ENCODE measurements at places on chromosomes 3 and 15. TPM values are rescaled to one million over a fixed set of nuclear protein-coding genes. Genes with fewer than 3 reads are reported as not detected.

GRCh38 chr3:71709908-71710511, 15.2 kb downstream of the EIF4E3 start:
- no peak for DNase-seq
- H3K27me3 ChIP-seq: no peaks in the 10 kb centered on the region
- peaks cover 75% of the 10 kb centered on the region for H3K4me1 ChIP-seq
- peaks cover 38% of the 10 kb centered on the region for H3K36me3 ChIP-seq
- H3K4me3 ChIP-seq: no peak overlapping the region

DNA sequence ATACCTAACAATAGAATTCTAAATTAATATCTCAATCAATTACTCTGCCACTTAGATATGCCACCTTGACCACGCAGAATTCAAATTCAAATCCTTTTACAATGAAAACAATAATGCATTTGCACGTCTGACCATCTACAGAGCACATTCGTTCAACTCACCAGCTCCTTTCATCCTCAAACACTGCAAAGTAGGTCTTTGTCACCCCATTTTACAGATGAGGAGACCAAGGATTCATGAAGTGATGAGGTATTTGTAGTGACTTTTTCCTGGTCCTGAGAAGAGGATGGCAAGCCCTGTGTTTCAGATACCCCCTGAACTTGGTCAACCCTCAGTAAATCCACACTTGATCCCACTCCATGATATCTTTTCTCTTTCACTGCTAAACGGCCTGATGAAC, 42.2 kb downstream of the HES1 start:
- H3K4me3 ChIP-seq: no peak overlapping the region
- H3K36me3 ChIP-seq: no peaks in the 10 kb centered on the region
- H3K4me1 ChIP-seq: peaks cover 3% of the 10 kb centered on the region
- H3K27me3 ChIP-seq: peaks cover 13% of the 10 kb centered on the region

GRCh38 chr3:52777959-52778805, 783 bp downstream of the ITIH1 start:
- DNase-seq: no peak
- H3K27me3 ChIP-seq: peaks cover 16% of the 10 kb centered on the region
- no peak overlapping the region for H3K4me3 ChIP-seq
- no peaks in the 10 kb centered on the region for H3K36me3 ChIP-seq
- peaks cover 4% of the 10 kb centered on the region for H3K4me1 ChIP-seq

DNA sequence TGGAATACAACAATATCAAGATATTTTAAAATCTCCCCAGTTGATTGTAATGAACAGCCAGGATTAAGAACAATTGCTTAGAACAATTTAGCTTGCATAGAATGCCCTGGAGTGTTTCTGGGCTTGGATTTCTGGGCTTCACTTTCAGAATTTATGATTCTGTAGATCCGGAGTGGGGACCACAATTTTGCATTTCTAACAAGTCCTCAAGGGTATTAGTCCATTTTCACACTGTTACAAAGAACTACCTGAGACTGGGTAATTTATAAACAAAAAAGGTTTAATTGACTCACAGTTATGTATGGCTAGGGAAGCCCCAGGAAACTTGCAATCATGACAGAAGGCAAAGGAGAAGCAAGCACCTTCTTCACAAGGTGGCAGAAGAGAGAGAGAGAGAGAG, 54.3 kb upstream of the MYRIP start:
- no peaks in the 10 kb centered on the region for H3K36me3 ChIP-seq
- H3K4me3 ChIP-seq: no peak overlapping the region
- H3K27ac ChIP-seq: no peak overlapping the region
- no peaks in the 10 kb centered on the region for H3K4me1 ChIP-seq

GRCh38 chr3:41833628-41834027, 128.3 kb downstream of the ULK4 start:
- no peak overlapping the region for H3K27ac ChIP-seq
- no peaks in the 10 kb centered on the region for H3K36me3 ChIP-seq
- no peak for DNase-seq
- no peak overlapping the region for H3K4me3 ChIP-seq

GRCh38 chr3:37506956-37507535, 332.7 kb upstream of the LRRFIP2 start:
- no peak for DNase-seq
- H3K4me1 ChIP-seq: peaks cover 20% of the 10 kb centered on the region
- no peaks in the 10 kb centered on the region for H3K36me3 ChIP-seq
- H3K4me3 ChIP-seq: no peak overlapping the region
- H3K27me3 ChIP-seq: peaks cover 28% of the 10 kb centered on the region

GRCh38 chr3:35772381-35773015, 133.2 kb downstream of the ARPP21 start:
- no peaks in the 10 kb centered on the region for H3K4me1 ChIP-seq
- no peak for DNase-seq
- H3K36me3 ChIP-seq: no peaks in the 10 kb centered on the region
- H3K27ac ChIP-seq: no peak overlapping the region

GRCh38 chr3:141236361-141236760, 4.7 kb downstream of the PXYLP1 start:
- no peak overlapping the region for H3K4me3 ChIP-seq
- peak; percentile 7 for DNase-seq
- peaks cover 43% of the 10 kb centered on the region for H3K36me3 ChIP-seq
- H3K27ac ChIP-seq: no peak overlapping the region

GRCh38 chr15:31344823-31345605, 18.4 kb downstream of the KLF13 start:
- peak; percentile 61 for DNase-seq
- no peaks in the 10 kb centered on the region for H3K27me3 ChIP-seq
- peak overlapping the region; percentile 95 for H3K4me3 ChIP-seq
- H3K27ac ChIP-seq: peak overlapping the region; percentile 97
- H3K36me3 ChIP-seq: peaks cover 70% of the 10 kb centered on the region

GRCh38 chr3:16975083-16975482, 90.3 kb downstream of the PLCL2 start:
- no peak for DNase-seq
- H3K27me3 ChIP-seq: no peaks in the 10 kb centered on the region
- peaks cover 32% of the 10 kb centered on the region for H3K36me3 ChIP-seq
- H3K4me3 ChIP-seq: no peak overlapping the region
- H3K4me1 ChIP-seq: no peaks in the 10 kb centered on the region
- no peak overlapping the region for H3K27ac ChIP-seq

DNA sequence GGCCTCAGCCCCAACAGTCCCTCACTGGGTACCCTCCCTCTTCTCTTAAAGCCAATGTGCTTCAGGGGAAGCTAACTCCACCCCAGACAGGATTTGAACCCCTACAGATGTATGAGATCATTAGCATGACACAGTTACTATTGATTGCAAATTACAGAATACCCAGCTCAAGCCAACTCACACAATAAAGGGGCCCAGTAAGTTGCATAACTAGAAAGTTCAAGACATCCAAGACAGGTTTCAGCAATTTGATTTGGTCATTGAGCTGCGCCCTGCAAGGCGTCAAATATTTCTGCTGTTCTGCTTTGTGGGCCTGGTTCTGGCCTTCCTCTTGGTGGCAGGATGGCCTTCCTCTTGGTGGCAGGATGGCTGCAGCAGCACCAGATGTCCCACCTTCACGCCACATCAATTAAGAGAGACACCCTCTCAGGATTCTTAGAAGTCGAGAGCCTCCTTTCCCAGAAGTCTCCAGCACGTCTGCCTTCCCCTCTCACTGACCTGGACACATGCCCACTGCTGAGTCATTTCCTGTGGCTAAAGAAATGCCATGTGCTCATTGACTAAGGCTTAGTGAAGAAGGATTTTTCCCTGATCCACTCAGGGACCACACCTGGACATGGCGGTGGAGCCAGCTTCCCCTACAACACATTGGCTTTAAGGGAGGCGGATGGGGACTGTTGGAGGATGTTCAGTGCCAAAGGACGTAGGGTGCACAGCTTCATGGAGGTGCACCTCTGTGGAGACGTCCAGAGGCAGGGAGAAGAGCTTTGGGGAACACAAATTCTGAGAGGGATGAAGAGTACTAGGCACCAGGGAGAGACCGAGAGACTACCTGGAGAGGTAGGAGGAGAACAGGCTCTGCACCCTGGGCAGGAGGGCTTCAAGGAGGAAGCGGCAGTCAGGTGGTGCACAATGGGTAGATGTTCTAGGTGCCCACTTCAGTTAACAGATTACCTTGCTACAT, 49.1 kb downstream of the DNASE1L3 start:
- no peak overlapping the region for H3K4me3 ChIP-seq
- DNase-seq: no peak
- peaks cover 2% of the 10 kb centered on the region for H3K36me3 ChIP-seq
- H3K4me1 ChIP-seq: peaks cover 9% of the 10 kb centered on the region

- no peak for DNase-seq
- no peaks in the 10 kb centered on the region for H3K4me1 ChIP-seq
These were observed 340.1 kb downstream of the PTPRG start for GRCh38 chr3:61901496-61901895.

DNA sequence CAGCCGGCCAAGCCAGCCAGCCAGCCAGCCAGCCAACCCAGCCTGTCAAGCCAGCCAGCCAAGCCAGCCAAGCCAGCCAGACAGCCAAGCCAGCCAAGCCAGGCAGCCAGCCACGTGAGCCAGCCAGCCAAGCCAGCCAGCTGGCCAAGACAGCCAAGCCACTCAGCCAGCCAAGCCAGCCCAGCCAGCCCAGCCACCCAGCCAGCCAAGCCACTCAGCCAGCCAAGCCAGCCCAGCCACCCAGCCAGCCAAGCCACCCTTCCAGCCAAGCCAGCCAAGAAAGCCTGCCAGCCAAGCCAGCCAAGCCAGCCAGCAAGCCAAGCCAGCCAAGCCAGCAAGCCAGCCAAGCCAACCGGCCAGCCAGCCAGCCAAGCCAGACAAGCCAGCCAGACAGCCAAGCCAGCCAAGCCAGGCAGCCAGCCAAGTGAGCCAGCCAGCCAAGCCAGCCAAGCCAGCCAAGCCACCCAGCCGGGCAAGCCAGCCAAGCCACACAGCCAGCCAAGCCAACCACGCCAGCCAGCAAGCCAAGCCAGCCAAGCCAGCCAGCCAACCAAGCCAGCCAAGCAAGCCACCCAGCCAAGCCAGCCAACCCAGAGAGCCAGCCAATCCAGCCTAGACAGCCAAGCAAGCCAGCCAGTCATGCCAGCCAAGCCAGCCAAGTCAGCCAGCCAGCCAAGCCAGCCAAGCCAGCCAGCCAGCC, 199.5 kb downstream of the GOLGA6L6 start:
- H3K27me3 ChIP-seq: no peaks in the 10 kb centered on the region
- no peak overlapping the region for H3K4me3 ChIP-seq
- no peak overlapping the region for H3K27ac ChIP-seq
- H3K4me1 ChIP-seq: no peaks in the 10 kb centered on the region
- peaks cover 2% of the 10 kb centered on the region for H3K36me3 ChIP-seq
- DNase-seq: peak; percentile 24

- H3K4me1 ChIP-seq: peaks cover 12% of the 10 kb centered on the region
- DNase-seq: no peak
- H3K27me3 ChIP-seq: no peaks in the 10 kb centered on the region
- no peak overlapping the region for H3K4me3 ChIP-seq
These were observed 6.3 kb downstream of the TIGIT start for GRCh38 chr3:114299941-114300624.

- no peaks in the 10 kb centered on the region for H3K27me3 ChIP-seq
- peaks cover 2% of the 10 kb centered on the region for H3K36me3 ChIP-seq
- no peak overlapping the region for H3K27ac ChIP-seq
- no peak for DNase-seq
- H3K4me1 ChIP-seq: peaks cover 4% of the 10 kb centered on the region
These were observed 25.6 kb downstream of the IL1RAP start for GRCh38 chr3:190539526-190539925.

DNA sequence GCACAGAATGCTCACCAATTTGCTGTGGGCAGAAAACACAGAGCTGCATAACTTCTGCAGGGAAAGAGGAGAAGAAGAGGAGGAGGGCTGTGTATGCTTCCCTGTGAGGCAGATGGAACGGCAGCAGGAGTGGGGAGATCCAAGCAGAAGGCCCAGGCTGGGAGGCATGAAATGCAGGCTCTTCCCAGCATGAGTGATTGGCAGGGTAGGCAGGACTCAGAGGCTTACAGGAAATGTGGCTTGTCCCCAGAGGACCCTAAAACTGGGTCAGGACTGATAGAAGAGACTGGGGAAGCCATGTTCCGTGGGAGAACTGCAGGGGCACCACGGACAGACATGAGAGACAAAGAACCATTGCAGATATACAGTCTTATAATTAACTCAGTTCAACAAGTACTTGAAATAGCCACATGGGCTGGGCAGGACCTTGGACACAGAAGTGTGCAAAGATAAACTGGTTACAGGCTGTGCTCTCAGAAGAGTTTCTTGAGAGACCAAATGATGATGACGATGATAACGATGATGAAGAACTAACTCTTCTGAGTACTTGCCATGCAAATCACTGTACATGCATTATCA, 286.9 kb downstream of the EPHB1 start:
- no peaks in the 10 kb centered on the region for H3K27me3 ChIP-seq
- H3K27ac ChIP-seq: no peak overlapping the region
- H3K4me3 ChIP-seq: no peak overlapping the region
- DNase-seq: no peak

DNA sequence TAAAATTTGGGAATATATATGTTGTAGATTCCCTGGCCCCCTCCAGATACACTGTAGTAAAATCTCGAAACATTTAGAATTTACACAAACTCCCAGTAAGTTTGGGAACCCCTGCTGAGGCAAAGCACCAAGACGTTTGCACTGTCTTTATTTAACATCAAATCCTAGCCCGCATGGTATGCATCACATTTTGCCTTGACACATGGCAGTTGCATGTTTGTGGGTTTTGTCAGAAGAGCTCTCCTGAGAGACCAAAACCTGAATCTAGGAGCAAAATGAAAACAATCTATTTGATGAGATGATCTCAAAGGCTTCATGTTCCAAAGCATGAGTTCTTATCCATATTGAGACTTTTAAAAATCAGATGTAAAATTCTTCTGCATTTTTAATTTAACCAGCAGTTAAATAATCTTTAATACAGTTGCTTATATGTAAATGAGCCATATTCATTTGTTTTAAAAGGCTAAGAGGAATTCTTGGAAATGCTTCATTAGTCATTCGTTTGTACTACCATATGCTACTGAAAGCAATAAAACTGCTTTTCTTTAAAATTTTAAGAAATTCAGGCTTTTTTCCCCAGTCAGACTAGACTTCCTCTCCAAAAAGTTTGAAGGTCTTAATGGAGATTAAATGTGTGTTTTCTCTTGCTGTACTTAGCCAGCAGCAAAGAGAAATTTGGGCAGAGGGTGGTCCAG, 105.2 kb upstream of the BOC start:
- peaks cover 4% of the 10 kb centered on the region for H3K4me1 ChIP-seq
- H3K27me3 ChIP-seq: no peaks in the 10 kb centered on the region
- no peak for DNase-seq
- no peak overlapping the region for H3K27ac ChIP-seq
- H3K4me3 ChIP-seq: no peak overlapping the region
- H3K36me3 ChIP-seq: no peaks in the 10 kb centered on the region

- H3K4me1 ChIP-seq: peaks cover 31% of the 10 kb centered on the region
- H3K27ac ChIP-seq: no peak overlapping the region
- H3K36me3 ChIP-seq: peaks cover 21% of the 10 kb centered on the region
- no peaks in the 10 kb centered on the region for H3K27me3 ChIP-seq
- no peak overlapping the region for H3K4me3 ChIP-seq
- no peak for DNase-seq
These were observed 7.8 kb downstream of the C3orf18 start for GRCh38 chr3:50559702-50560101.

GRCh38 chr3:46968783-46969428, 7.6 kb downstream of the CCDC12 start:
- H3K4me1 ChIP-seq: peaks cover 84% of the 10 kb centered on the region
- no peak for DNase-seq
- H3K27ac ChIP-seq: peak overlapping the region; percentile 60
- H3K4me3 ChIP-seq: no peak overlapping the region

The ZNF621 gene
- total RNA-seq: 22.6 TPM

The EPHB3 gene
- total RNA-seq: 0.13 TPM

The PPM1M gene
- 91.9 TPM for total RNA-seq

The ANXA2 gene
- total RNA-seq: 375 TPM

The CFAP100 gene
- not detected for total RNA-seq

The ISG20 gene
- total RNA-seq: 141 TPM

The ZNF80 gene
- 0.89 TPM for total RNA-seq

The SNX22 gene
- 0.58 TPM for total RNA-seq

The C3orf85 gene
- total RNA-seq: not detected

The IL17RB gene
- total RNA-seq: 0.32 TPM

All from activated CD8-positive, alpha-beta T cell treated with anti-CD3 and anti-CD28 coated beads, Interleukin-2, amount 10 ng/mL, durations not matched to agents 7 days and 5 days (primary cell).